NCI-H2227 treated with DMSO at 0.1 percent for 48 hours (cell line): ENCODE measurements at places on chromosomes 5 and 9.
A peak's percentile ranks its signal among the peaks of the same experiment; 100 is the strongest.

DNA sequence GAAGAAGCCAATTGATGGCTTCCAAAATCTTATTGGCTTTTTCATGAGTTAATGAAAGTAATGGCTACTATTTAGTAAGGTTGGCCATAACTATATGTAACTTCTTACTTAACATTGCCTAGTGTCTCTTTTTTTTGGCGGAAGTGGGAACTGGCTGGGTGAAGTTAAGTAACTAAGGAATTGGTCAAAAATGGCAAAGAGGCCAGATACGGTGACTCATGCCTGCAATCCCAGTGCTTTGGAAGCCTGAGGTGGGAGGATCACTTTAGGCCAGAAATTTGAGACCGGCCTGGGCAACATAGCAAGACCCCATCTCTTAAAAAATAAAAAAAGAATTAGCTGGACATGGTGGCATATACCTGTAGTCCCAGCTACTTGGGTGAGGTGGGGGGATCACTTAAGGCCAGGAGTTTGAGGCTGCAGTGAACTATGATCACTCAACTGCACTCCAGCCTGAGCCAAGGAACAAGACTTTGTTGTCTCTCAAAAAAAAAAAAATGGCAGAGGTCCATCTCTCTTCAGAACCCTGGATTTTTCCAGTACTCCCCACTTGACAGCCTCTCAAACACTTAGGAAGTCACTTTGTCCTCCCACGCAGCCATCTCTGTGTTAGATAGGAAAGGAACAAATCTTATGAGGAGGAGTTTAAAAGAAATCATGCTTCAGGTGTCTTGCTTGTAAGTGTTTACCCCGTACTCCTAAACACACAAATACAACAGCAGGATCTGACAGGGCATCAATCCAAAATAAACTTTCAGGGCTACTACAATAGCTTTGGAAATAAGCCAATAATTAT lies 75.7 kb downstream of the TEK start:
- no peak for DNase-seq

GRCh38 chr5:175692235-175692995 lies 34.5 kb downstream of the HRH2 start:
- DNase-seq, result no peak

DNA sequence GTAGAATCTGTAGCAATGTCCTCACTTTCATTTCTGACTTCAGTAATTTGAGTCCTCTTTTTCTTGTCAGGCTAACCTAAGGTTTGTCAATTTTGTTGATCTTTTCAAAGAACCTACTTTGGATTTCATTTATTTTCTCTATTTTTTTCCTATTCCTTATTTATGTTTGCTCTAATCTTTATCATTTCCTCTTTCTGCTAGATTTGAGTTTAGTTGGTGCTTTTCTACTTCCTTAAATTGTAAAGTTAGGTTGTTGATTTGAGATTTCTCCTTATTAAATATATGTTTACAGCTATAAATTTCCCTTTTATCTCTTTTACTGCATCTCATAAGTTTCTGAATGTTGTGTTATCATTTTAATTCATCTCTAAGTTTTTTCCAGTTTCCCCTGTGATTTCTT lies 75.1 kb upstream of the FAM120A start:
- DNase-seq, result no peak

DNA sequence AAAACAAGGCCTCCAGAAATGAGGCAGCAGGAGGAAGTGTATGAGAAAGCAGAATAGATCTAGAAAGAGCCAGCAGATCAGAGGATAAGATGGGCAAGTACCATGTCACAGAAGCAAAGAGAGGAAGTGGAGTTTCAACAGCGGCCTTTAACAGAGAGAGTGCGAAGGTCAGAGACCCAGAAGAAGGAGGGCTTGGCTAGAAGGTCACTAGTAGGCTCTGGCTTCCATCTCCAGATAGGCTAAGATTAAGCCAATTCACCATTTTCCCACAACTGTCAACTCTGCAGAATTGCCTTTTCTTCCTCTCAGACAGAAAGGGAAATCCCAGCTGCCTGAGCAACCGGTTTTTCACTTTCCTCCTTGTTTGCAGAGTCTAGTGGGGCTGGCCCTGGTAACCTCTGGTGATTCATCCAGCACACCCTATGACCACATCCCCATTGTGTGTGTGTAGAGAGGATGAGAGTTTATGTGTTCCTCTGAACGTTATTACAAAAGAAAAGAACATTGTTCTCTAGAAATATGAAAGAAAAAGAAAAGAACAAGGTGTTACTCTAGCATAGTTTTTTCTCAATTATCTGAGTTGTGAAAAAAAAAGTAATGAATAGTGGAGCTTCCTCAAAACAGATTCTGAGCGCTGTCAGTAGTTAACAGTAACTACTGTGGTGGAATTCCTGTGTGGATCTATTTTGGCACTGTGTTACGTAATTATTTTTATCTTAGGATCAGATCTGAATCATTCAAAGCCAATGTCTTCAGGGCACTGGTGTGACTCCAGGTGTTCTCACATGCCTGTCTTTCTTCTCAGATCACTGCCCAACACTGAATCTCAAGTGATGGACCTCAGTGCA lies 220.4 kb downstream of the ARRDC3 start:
- DNase-seq, result no peak

GRCh38 chr5:83931969-83932368 lies 211.3 kb upstream of the HAPLN1 start:
- no peak for DNase-seq

- DNase-seq, result no peak
Measured at GRCh38 chr5:108814551-108814950, 66.9 kb downstream of the FER start.

- no peak for DNase-seq
Measured at GRCh38 chr9:129458663-129459546, 162.0 kb downstream of the C9orf50 start.

GRCh38 chr9:698276-698675 lies 143.2 kb upstream of the DMRT1 start:
- DNase-seq, result no peak

DNA sequence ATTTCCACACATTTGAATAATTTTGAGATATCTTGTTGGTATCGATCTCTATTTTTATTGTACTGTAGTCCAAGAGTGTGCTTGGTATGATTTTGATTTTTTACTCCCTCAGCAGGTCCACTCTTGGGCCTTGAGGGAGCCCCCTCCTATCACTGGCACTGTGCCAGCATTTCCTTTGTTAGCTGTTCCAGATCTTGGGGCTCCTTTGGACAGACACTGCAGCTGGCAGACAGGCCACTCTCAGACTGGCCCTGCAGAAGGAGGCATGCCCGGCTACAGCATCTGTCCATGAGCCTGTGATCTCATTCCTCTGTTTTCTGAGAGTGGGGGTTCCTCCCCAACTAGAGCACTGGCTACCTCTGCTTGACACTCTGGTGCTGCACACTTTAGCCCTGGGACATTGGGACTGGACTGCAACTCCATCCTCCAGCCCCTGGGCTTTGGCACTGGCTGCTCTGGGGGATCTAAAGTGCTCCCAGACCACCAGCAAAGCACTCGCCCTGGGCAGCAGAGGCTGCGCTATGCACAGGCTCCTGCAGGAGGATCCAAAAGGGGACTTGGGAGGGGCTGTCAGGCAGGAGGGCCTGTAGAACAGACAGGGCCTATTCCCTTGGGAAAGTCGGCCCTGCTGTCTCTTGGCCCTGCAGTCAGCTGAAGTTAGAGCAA lies 271.3 kb upstream of the DMAC1 start:
- DNase-seq, result no peak

DNA sequence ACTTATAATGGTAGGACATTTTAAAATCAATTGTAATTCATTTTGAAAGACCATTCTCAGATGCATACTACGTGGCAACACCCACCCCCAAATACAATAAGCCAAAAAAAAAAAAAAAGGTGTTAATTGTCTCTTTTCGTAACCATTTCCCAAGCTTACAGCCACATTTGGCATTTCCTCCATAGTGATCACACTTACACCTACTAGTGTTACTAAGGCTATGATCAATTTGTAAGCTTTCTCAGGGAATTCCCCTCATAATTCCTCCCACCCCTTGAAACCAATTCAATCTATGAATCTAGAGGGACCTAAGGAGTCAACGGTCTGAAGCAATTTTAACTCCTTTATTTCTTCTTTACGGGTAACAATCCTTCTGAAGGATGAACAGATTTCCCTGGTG lies 40.1 kb downstream of the NR2F1 start:
- DNase-seq, result no peak

GRCh38 chr5:169668732-169669131 lies 31.7 kb downstream of the DOCK2 start:
- DNase-seq, result no peak

DNA sequence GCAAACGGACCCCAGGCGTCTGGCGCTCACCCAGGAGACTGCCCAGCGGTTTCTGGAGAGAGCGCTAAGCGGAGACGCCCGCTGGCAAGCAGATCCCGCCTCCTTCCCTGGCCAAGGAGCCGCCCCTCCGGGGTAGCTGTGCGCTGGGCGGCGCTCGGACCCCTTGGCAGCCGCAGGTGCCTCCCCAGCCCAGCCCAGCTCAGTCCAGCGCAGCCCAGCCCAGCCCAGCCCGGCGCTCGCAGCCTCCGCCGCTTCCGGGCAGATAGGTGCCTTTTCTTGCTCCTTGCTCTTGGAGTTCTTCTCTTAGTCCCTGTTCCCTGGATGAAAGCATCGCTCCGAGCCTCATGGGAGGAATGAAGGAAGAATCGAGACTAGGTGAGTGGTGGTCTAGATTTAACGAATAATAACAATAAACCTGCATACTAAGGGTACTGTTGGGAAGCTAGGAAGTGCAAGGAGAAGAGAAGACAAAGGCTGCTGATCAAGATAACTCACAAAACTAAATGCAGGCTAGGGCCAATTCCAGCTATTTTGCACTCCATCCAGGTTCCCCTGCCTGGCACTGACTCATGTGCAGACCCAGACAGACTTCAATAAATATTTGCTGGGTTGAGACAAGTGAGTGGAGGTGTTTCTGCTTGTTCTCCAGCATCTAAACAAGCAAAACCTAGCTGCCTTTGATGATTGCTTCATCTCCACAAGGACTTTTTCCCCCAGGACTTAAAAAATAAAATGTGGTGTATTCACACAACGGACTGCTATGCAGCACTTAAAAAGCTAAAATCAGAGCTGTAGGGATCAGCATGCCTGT lies at the start of gene STK32A:
Gene STK32A (plus strand): TSS at position 202 of the 811 bp plus-strand sequence. CDS start 4,609 bp downstream, outside the sequence.
- DNase-seq, result peak; percentile 28

GRCh38 chr5:56414066-56414465 lies 180.9 kb upstream of the ANKRD55 start:
- no peak for DNase-seq

DNA sequence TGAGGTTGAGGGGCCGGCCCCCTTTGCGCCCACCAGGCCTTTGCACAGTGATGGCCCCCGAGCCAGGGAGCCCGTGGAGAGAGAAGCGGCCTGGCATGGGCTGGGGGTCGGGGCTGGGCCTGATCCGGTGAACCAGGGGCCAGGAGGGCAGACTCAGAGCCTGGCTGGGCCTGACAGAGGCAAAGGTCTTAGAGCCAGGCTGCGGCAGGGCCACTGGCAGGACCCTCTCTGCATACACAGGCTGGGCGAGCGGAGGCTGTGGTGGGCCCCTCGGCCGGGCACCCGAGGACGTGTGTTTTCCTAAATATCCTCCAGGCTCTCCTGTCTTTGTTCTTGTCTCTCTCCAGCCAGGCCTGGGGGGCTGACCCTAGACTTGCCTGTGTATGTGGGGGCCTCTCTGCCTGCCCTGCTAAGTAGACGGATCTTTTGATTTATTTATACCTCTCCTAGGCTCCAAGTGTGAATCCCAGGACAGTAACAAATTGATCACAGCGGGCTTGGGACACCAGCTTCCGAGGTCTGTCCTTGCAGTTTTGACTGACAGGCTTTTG lies 933 bp downstream of the NEK6 start:
- DNase-seq, result no peak

- DNase-seq, result no peak
Measured at GRCh38 chr5:113435575-113435974, 786 bp upstream of the TSSK1B start.

DNA sequence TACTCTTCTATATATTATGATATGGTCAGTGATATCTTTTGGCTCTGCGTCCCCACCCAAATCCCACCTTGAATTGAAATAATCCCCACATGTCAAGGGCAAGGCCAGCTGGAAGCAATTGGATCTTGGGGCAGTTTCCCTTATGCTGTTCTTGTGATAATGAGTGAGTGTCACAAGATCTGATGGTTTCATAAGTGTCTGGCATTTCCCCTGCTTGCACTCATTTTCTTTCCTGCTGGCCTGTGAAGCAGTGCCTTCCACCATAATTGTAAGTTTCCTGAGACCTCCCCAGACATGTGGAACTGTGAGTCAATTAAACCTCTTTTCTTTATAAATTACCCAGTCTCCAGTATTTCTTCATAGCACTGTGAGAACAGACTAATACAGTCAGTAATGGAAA lies 45.0 kb upstream of the TNC start:
- no peak for DNase-seq

- DNase-seq, result no peak
Measured at GRCh38 chr5:91794856-91795548, 411.9 kb upstream of the ARRDC3 start.

GRCh38 chr5:19538607-19539006 lies 449.4 kb downstream of the CDH18 start:
- no peak for DNase-seq

DNA sequence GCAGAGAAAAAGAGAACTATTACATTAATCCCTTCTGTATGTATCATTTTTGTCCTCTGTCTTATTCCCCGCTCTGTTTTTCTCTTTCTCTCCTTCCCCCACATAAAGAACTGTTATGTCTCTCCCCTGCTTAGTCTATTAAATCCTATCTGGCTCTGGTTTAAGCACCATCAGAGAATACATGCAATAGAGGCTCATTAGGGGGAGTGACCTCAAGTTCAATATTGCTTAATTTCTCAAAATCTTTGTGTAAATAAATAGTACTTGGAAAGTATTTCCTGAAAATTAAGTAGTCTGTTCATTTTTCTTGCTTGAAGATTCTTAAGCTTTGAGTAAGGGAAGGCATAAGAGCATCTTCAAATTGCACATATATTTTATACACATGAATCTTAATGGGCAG lies 41.2 kb upstream of the FAM174A start:
- no peak for DNase-seq

DNA sequence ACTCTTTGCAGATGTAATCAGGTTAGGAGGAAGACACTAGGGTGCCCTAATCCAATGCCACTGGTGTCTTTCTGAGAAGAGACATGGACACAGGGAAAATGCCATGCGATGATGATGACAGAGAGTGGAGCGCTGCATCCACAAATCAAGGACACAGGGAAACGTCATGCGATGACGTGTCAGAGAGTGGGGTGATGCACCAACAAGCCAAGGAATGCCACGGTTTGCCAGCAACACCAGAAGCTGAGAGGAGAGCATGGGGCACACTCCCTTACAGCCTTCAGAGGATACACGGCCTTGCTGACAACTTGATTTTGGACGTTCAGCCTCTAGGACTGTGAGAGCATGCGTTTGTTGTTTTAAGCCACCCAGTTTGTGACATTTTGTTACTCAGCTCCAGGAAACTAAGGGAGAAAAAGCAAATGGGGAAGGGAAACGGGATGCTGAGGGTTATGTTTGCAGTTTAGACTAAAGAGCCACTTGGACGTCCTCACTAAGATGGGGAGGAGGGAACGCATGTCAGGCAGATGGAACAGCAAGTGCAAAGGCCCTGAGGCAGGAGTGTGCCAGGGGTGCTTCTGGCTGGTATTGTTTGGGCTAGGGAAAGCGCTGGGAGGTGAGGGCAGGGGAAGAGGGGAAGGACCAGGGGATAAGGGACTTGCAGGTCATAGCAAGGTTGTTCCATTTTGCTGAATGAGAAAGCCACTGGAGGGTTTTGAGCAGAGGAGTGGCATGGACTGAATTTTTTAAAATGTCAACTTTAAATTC lies 2.5 kb upstream of the TENT4A start:
- no peak for DNase-seq

GRCh38 chr5:159427180-159428012 lies 97.1 kb upstream of the IL12B start:
- DNase-seq, result no peak

- DNase-seq, result peak; percentile 18
Measured at GRCh38 chr5:21810737-21811316, 1042.3 kb downstream of the CDH12 start.
